ENCODE measurements at places on chromosomes 12 and 14.

GRCh38 chr14:99808154-99808505 lies 14.9 kb downstream of the EML1 start:
- DNase-seq = no peak

GRCh38 chr14:69356903-69357543 lies 41.1 kb downstream of the ERH start:
- DNase-seq = no peak

DNA sequence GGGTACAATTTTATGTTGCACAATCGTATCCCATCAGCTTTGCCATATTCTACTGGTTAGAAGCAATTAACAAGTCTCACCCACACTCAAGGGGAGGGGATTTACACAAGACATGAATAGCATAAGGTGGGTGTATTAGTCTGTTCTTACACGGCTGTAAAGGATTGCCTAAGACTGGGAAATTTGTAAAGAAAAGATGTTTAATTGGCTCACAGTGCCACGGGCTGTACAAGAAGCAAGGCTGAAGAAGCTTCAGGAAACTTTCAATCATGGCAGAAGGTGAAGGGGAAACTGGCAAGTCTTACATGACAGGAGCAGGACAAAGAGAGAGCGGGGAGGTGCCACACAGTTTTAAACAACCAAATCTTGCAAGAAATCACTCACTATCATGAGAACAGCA lies 231.8 kb upstream of the AMIGO2 start:
- DNase-seq = no peak

- DNase-seq = no peak
These were observed 757 bp downstream of the SLC25A3 start for GRCh38 chr12:98594050-98594835.

DNA sequence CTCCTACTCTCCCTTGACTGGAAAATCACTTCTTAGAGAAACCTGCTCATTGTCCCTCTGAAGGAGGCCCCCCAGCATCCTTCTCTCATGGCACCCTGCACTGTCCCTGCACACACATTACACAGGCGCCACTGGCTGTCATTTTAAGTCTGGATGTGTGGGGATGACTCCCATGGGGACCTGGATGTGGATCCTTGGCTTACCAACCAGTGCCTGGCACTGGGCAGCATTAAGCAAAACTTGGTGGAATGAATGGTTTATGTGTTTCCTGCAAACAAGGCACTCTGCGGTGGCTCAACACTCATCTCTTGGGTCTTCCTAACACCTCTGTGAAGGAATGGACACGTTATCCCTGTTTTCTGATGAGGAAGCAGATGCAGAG lies 162.4 kb downstream of the RBM19 start:
- no peak for DNase-seq

GRCh38 chr12:58342736-58343135 lies 401.4 kb downstream of the ATP23 start:
- no peak for DNase-seq

- no peak for DNase-seq
These were observed 56.2 kb downstream of the VWF start for GRCh38 chr12:6068227-6068626.

DNA sequence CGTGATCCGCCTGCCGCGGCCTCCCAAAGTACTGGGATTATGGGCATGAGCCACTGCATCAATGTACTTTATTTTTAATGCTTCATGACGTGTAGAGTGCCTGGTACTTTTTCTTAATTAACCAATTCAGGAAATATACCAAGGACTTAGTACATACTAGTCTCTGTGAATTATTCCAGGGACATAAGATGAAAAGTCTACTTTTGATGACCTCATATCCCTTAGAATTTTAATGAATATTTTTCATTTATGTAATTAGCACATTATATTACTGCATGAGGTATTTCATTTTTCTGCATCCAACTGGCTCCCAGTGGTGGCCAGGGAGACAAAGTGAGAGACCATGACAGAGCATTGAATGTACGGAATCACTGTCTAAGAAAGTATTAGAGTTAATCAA lies 577.7 kb upstream of the NOVA1 start:
- DNase-seq = no peak

- DNase-seq = no peak
These were observed 254.4 kb downstream of the SLC16A7 start for GRCh38 chr12:59850268-59850667.

DNA sequence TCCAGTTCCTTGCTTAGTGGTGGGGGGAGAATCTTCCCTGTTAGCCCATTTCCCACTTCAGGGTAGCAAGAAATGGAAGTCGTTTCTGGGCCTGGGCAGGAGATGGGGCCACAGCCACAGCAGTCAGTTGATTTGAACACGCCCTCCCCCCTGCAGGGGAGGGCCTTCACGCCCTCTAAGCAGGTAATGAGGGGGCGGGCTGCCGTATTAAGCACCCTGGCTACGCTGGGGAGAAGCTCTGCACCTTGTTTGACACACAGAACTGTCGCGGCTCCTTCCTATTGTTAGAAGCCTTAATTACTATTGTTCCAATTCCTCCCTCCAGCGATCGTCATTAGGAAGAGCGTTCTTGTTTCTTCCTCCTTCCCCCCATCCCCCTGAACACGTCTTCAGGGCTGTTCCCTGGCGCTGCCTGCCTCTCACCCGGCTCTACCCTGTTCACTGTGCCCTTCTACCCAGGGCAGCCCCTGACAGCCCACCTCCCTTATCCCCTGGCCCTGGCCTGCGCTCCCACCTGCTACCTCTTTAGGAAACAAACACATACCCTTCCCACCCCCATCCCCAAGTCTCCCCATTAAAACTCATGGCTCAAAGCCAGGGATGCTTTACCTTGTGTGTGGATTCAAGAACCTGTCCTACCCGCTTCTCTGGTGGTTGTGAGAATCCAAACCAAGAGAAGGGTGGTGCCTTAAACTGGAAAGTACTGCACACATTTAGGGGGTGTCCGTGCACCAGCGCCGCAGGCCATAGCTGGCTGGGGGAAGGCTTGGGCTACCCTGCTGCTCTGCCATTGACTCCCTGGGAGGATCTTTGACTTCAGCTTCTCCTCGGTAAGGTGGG lies 137.6 kb downstream of the TSPAN9 start:
- DNase-seq = no peak

DNA sequence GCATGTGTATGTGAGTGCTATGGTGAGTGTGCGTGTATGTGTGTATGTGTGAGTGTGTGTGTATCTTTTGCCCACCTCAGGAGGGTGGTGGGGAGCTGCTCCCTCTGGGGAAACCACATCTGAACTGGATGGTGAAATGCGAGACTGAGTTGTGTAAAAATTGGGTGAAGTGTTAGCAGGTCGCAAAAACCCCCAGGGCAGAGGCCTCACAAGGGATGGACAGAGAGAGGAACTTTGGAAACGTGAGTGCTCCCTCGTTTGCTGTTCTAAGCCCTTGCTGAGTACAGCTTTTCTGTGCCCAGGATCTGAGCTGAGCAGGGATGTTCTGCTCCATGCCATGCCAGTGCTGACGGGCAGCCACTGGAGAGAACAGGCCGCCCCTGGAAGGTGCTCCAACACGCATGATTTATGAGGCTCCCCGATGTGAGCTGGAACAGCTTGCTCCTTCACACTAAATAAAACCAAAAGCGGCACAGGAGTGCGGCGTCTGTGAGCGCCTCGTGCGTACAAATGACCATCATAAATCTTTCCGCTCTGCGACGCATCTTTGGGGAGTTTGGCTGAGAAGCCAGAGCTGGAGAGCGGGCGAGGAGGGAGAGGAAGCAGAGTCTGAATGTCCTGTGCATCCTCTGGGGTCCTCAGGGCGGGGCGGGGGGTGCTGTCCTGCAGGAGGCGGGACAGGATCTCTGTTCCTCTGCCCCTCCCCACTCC lies 14.1 kb upstream of the GALNT9 start:
- DNase-seq = no peak

DNA sequence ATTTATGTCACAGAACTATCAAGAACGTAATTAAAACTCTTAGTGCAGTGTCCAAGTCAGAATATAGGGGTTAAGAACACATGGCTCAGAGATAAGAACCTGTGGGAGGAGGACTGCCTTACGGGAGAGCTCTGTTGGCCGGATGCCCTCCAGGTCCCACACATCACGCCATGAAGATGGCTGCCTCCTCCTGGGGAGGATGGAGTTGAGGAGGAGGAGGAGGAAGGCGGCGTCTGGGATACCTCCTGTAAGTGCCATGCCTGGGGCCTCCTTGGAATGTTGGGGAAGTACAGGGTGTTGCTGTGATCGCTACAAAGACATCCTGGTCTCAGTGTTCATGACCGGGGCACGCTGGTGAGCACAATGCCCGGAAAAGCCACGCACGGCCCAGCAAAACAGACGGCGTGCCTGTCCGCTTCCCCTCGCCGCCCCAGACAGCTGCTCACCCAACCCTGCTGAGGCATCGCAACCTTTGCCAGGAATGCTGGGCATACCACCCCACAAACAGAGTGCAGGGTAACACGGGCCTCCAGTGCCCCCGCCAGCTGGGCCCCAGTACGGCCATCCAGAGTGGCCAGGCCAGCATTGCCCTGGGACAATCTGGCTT lies 28.7 kb upstream of the CD9 start:
- DNase-seq = no peak

DNA sequence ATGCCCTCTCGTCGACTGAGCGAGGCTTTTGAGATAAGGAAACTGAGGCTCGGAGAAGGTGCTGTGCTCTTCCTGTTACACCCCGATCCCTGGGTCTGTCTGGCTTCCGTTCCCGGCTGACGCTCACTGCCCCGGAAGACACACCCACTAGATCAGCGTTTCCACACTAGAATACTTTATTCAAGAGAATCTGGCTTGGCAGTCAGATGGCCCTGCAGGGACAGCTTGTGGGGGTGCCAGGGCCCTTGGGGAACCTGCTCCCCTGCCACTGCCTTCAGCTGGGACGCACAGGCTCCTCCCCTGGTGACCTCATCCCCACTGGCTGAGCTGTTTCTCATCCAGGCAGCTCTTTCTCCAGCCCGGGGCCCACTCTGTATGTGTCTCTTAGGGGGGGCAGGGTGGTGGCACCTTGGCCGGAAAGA lies 13.7 kb downstream of the PGF start:
- DNase-seq = no peak

DNA sequence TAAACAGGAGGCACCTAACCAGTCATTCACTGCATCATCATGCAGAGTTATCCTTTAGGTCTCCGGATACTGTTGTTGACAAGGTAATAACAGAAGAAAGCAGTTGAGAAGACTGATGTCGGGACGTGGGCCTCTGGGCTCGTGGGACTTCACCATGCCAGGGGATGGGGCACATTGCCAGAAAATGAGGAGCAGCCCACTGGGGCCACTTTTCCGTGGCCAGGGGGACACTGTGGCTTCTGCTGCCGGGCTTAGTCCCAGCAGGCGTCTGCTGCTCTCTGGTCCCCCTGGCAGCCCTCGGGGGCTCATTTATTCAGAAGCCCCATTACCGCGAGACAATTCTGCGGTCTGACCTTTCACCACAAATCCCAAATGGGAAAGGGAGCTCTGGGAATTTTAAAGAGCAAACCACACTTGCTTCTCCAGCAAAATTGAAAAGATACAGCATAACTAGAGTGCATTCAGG lies 201.2 kb downstream of the DAD1 start:
- no peak for DNase-seq

DNA sequence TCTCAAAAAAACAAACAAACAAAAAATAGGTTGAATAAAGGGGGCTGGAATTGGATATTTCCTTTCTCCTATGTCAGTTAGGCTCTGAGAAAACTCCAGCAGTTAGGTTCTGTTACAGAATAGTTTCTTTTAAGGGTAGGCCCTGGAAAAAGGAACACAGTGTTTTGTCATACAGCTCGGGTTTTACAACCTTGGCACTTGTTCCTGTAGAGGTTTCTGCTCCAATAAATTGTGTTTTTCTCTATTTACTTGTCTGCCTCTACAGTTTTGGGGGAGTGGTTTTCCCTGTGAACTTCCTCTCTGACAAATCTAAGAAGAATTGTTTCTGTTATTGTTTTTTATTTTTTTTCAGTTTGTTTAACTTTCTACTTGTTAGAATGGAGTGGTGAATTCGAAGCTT lies 167.6 kb downstream of the ACSS3 start:
- no peak for DNase-seq

DNA sequence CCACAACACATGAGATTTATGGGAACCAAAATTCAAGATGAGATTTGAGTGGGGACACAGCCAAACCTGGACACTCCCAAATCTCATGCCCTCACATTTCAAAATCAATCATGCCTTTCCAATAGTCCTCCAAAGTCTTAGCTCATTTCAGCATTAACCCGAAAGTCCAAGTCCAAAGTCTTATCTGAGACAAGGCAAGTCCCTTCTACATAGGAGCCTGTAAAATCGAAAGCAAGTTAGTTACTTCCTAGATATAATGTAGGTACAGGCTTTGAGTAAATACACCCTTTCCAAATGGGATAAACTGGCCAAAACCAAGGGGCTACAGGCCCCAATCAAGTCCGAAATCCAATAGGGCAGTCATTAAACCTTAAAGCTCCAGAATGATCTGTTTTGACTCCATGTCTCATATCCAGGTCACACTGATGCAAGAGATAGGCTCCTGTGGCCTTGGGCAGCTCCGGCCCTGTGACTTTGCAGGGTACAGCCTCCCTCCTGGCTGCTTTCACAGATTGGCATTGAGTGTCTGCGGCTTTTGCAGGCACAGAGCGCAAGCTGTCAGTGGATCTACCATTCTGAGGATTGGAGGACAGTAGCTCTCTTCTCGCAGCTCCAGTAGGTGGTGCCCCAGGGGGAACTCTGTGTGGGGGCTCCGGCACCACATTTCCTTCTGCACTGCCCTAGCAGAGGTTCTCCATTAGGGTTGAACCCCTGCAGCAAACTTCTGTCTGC lies 60.1 kb downstream of the LRIG3 start:
- DNase-seq = no peak

GRCh38 chr14:94680862-94681288 lies 68.7 kb downstream of the SERPINA3 start:
- DNase-seq = no peak

DNA sequence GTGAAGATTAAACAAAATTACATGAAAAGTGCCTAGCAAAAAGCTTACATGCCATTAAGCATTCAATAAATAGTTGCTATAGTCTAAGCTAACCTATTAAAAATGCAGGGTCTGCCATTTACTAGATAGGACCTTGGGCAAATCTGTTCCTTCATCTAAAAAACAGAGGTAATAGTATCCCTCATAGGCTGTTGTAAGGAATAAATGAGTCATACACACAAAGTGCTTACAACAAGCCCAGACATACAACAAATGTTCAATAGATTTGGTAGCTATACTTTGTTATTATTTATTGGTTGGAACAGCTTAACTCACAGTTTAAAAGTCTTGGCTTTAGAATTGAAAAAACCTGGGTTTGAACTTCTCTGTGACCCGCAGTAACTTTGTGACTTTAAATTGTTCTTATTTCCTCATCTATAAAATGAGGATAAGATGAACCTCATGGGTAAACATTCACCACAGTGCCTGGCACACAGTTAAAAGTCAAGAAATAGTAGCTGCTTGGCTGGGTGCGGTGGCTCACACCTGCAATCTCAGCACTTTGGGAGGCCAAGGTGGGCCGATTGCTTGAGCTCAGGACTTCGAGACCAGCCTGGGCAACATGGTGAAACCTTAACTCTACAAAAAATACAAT lies 24.7 kb downstream of the HEATR5A start:
- no peak for DNase-seq

- no peak for DNase-seq
These were observed 816.2 kb downstream of the DIO2 start for GRCh38 chr14:79395061-79395460.

- DNase-seq = no peak
These were observed 13.6 kb downstream of the PAH start for GRCh38 chr12:102903337-102904007.

GRCh38 chr14:64444984-64445845 lies 20.1 kb upstream of the AKAP5 start:
- no peak for DNase-seq

Measured in stimulated activated CD8-positive, alpha-beta memory T cell treated with anti-CD3 and anti-CD28 coated beads, Interleukin-15, amount 100 ng/mL, for 24 hours (primary cell).